CD4-positive, alpha-beta T cell (primary cell): ENCODE measurements at places on chromosomes 6 and 20.

GRCh38 chr6:158376631-158377081 lies 64.4 kb downstream of the TULP4 start:
- DNase-seq, result no peak

GRCh38 chr6:108846628-108847027 lies 1.6 kb upstream of the ARMC2 start:
- DNase-seq, result no peak

DNA sequence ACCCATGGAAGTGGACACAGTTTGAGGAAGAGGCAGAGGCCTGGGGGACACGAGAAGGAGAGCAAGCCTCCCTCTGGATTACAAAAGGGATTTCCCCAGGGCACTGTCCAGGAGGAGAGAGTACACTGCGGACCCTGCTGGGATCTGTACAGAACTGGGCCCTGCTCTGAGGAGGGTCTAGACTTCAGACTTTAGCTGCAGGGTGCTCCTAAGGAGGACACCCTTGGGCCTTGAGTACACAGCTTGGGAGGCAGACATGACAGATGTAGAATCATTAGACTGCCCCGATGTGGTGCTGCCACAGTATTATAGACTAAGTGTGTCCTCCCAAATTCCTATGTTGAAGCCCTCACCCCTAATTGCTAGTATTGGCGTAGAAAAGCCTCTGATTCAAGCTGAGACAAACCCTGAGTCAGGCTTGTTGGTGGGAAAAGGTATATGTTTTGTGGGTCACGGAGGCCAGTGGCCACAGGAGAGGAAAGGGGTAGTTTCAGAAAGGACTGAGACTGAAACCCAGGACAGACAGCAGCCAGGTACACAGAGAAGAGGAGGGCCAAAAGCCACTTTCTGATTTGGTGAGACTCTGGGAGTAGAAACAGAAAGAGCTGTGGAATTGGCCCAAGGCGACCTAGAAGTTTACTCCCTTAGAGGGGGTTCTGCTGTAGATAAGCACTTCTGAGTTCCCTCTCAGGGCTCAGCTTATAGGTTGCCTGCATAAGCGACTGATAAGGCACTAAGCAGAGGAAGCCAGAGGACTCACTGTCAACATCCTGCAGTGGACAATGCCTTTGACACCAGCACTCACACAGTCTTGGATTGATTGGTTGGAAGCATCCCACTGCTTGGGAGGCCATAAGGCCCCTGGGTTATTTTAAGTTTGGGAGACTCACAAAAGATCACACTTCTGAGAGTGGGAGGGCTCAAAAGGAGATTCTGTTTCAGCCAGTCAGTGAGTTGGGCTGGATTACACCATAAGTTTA lies 16.5 kb upstream of the SH3BGRL2 start:
- no peak for DNase-seq

- no peak for DNase-seq
Observed at GRCh38 chr6:45927421-45928320, 88.0 kb downstream of the CLIC5 start.

- no peak for DNase-seq
Observed at GRCh38 chr6:107246972-107247615, 131.8 kb upstream of the BEND3 start.

DNA sequence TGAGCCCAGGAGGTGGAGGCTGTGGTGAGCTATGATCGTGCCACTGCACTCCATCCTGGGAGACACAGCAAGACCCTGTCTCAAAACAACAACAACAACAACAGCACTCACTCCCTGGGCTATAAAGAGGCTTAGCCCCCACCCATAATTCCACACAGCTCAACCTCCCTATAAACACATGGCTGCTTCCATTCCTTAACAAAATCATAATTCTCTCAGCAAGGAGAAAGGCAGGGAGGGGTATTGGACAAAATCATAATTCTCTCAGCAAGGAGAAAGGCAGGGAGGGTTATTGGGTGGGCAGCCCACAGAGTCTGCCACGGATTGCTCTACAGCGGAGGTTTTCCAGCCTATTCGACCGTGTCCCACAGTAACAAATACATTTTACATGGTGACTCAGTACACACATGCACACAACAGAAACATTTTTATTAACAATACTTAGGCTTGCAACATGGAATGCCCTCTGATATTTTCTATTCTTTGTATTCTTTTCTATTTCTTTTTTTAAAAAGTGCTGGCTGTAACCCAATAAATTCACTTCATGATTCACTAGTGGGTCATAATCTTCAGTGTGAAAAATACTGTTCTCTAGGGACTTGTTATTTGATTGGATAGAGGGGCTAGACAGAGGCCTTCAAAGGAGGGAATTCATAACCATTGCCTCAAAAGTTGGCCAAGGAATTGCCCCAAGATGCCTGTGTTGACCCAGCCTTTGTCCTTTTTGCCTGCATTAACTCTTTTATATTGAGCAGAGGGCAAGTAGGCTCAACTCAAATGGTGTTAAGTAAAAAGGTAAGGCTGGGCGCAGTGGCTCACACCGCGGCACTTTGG lies 50.6 kb upstream of the ZMYND8 start:
- DNase-seq, result no peak

DNA sequence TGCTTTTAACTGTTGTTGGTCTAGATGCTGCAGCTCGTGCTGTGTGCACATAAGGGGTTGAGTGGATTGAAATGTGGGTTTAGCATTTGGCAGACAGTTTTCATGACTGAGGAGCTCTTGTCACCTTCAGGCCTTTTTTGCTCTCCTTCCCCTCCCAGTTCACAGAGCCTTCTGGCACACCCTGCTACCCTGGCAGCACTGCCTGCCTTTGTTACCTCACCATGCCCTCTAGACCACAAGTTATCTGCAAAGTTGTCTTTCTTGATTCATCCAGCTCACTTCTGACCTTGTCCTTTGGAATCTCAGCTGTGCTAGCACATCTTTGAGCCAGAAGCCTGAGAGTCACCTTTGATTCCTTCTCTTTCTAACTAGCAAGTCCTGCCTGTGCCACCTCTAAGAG lies 348.9 kb upstream of the ZFP64 start:
- DNase-seq, result no peak

DNA sequence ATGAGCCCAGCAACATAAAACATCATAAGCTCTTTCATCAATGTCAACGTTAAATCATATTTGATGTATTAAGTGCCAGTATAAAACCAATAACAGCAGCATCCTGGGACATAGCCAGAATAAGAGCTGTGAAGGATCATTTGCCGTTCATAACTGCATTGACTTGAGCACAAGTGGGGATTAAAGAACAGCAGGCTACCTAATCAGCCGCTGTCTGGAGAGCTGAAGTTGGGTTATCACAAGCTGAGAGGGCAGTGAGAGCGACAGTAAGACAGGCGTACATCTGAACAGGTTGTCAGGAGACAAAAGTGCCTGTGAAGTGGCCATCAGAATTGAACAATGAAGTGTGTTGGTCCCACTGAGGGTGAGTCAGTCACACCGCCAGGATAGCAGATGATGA lies 269.6 kb downstream of the GRIK2 start:
- DNase-seq, result no peak

DNA sequence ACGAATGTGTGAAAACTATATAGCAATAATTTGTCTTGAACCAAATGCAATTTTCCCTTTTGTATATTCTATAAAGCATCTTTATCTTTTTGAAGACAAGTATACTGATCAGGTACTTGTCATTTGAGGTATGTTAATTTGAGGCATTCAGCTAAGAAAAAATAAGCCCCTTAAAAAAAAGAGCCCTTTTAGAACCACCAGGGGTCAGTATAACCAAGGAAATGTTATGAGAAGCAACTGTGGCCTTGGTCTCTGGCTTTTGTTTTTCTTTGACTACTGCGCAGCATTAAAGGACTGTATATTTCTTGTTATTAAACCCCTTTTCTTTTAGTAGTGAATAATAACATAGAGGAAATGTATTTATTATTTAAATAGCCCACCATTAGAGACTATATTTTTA lies 43.1 kb downstream of the CD109 start:
- DNase-seq, result no peak

DNA sequence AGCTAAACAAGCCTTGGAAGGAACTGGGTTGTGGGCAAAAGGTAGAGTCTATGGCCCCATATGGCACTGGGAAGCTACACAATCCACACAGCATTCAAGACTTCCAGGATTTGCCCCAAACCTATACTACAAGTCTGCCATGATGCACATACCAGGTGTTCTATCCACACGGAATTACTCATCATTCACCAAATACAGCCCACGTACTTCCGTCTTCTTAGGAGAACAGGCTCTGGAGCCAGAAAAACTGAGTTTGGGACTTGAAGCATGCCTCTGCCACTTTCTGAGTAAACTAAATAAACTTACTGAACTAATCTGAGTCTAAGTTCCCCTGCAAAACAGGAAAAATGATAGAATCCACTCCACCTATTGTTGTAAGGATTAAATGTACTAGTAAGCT lies 28.6 kb downstream of the RIMS4 start:
- no peak for DNase-seq

GRCh38 chr20:37202267-37202943 lies 23.1 kb upstream of the MROH8 start:
- DNase-seq, result no peak

DNA sequence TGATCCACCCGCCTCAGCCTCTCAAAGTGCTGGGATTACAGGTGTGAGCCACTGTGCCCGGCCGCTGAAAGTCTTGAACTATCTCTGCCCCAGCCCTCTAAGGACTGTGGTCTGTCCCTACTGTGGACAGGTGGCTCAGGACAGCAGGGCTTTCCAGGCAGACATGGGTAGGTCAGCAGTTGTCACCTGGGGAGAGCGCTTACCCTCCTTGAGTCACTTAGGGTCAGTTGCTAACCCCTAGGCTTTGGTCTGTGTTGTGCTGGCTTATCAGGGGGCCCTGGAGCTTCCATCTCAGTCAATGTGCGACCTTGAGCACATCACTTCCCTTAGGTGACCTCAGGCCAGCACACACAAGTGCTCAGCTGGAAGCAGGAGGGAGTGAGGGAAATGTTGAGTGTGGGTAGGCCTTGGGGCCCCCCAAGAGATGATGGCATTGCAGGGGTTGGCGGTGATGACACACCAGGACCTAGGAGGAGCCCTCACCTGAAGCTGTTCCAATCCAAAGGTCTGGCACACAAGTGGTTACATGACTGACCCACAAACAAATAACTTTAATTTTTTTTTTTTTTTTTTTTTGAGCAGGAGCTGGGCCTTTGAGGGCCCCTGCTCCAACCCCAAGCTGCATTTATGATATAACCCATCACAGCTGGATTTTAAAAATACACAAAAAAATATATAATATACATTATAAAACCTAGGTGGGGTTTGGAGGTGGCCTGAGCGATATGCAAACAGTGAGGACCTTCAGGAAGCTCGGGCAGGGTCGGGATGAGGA lies 5.1 kb downstream of the RPL10A start:
- DNase-seq, result no peak

- no peak for DNase-seq
Observed at GRCh38 chr20:59314997-59315396, 14.6 kb downstream of the EDN3 start.

DNA sequence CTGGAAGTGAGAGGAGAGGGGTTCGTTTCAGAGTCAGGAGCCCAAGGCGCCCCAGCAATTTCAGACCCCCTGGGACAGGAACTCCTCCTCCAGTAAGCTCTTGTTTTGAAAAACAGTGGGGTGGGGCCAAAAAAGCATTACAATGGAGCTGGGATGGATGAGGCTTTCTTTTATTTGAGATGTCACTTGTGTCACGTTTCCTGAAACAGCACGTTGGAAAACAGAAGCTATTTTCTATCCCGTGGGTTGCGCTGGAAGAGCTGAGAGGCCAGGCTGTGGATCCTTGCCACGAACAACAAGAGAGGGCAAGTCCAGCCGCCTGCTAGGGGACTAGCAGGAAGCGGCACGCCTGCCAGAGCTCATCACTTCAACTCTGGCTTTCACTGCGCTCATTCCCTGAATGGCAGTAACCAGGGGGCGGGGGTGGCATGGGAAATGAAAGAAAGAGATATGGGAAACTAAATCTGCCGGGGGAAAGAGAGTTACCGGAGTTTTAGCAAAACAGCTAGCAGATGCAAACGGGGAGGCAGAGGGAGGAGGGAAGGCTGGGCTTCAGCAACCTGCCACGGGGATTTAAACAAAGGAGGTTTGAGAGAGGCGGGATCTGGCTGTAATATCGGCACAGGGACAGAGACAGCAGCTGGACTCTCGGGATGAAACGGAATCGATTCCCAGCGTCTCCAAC lies 34.6 kb downstream of the GCNT2 start:
- DNase-seq, result no peak

DNA sequence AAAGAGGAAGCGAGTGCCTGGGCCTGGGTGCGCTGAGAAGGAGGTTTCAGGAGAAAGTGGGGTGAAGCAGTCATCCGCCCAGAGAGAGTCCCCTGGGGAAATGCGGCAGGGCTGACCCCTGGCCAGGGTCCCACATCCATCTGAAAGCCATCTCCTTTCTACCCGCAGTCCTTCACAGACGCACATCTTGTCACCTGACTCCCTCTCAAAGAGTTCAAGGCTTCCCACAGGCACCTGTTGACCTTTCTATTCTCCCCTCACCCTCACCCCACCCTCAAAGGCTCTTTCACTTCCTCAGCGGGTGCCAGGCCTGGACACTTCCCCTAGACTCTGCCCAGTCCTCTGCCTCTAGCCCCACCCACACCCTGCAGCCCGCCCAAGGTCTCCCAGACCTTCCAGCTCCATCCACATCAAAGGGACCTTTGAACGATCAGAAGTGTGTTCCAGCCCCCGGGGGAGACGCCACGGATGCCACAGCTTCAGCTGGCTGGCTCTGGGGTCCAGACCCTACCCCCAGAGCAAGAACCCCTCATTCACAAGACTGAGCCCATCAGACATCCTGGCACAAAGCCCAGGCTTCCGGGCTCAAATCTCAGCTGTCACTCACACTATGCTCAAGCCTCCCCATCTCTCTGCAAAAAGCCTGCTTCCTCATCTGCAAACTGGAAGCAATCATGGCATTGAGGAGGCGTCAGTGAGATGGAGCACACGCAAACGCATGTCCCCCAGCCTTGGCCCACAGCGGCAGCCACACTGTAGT lies 2.1 kb downstream of the CTSZ start:
- no peak for DNase-seq

DNA sequence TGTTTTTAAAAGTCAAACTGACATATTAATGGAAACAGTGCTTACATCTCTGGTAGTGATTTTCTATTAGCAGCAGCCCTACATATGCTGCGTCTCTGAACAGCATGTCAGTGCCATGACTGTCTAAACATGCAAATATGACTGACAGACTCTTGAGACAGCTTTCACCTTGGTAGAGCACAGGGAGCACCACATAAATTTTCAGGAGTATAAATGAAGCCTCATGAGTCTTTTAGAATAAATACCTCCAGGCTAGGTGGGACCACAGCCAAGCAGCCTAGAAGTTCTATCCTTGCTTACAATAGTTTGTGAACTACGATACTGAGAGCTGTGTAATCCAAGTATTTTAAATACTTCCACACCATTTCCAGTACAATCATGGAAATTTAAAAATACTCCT lies 410.7 kb upstream of the RUNX2 start:
- no peak for DNase-seq

DNA sequence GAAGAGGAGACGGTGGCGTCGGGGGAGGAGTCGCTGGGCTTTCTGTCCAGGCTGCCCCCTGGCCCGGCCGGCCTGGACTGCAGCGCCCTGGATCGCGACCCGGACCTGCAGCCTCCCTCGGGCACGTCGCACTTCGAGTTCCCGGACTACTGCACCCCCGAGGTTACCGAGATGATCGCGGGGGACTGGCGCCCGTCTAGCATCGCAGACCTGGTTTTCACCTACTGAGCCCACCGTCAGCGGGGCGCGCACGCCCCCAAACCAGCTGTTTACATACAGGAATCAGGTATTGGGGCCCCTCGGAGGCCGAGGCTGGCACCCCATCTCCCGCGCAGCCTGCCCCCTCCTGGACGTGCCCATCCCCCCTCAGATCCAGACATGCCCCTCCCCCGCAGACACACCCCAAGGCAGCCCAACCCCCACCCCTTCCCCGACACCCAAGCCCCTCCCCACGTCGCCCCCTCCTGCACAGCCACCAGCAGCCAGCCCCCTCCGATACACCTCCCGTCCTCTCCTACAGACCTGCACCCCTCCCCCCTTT lies 1.4 kb downstream of the SOX12 start:
- DNase-seq, result no peak
